ENCODE measurements at places on chromosomes 6 and 20. TPM values are rescaled to one million over a fixed set of nuclear protein-coding genes. Genes with fewer than 3 reads are reported as not detected.

The MC3R gene
- not detected for total RNA-seq

The CTCFL gene
- not detected for total RNA-seq

The CST9L gene
- not detected for total RNA-seq

The CRISP2 gene
- not detected for total RNA-seq

The UBR2 gene
- 38.0 TPM for total RNA-seq

The OR2B6 gene
- total RNA-seq: not detected

The AVP gene
- not detected for total RNA-seq

The CASP8AP2 gene
- total RNA-seq: 9.9 TPM

The KIFC1 gene
- 0.68 TPM for total RNA-seq

The TBXT gene
- not detected for total RNA-seq

The PRRT1 gene
- not detected for total RNA-seq

The DYNLT2 gene
- 0.68 TPM for total RNA-seq

The MEA1 gene
- total RNA-seq: 34.1 TPM

The LY6G5C gene
- not detected for total RNA-seq

The C6orf141 gene
- total RNA-seq: 22.6 TPM

The TTBK1 gene
- not detected for total RNA-seq

The CDC25B gene
- 21.9 TPM for total RNA-seq

The DPPA5 gene
- not detected for total RNA-seq

The MLN gene
- not detected for total RNA-seq

The DEFB124 gene
- not detected for total RNA-seq

The ERVFRD-1 gene
- not detected for total RNA-seq

The SLC35D3 gene
- not detected for total RNA-seq

The CCN2 gene
- 53.6 TPM for total RNA-seq

The ALDH8A1 gene
- 0.36 TPM for total RNA-seq

The FOXS1 gene
- not detected for total RNA-seq

The NKX2-2 gene
- not detected for total RNA-seq

The TBCC gene
- 32.5 TPM for total RNA-seq

The FAM83B gene
- 98.1 TPM for total RNA-seq

The SLC22A16 gene
- not detected for total RNA-seq

The TBX18 gene
- total RNA-seq: 4.1 TPM

The TJAP1 gene
- total RNA-seq: 12.4 TPM

The DPM1 gene
- 62.7 TPM for total RNA-seq

The ENPP4 gene
- 1.2 TPM for total RNA-seq

The FRS3 gene
- 0.34 TPM for total RNA-seq

The MRPS26 gene
- 46.5 TPM for total RNA-seq

The NKX2-4 gene
- total RNA-seq: not detected

Data from nasal cavity respiratory epithelium epithelial cell of viscerocranial mucosa (primary cell).